ENCODE measurements at places on chromosomes 1 and 21.

DNA sequence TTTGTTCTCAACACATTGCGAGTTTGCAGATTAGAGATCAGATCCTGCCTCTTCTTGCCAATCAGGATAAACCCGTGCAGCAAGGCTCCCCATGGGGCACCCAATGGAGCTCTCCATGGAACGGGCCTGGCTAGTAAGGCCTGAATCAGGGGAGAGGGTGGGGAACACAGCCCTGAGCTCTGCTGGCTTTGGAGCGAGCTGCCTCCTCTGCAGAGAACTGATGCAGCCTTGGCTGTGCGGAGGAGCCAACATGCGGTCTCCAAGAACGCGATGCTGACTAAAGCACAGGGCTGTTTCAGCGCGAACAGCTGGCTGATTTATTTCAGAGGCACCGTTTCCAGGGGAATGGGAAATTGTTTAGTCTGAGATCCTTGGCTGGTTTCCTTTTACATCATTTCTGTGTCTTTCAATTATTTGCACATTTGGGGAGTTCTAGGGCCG lies 139.7 kb downstream of the TSEN15 start:
- DNase-seq: peak; percentile 65

GRCh38 chr1:89760496-89760895 lies 60.3 kb upstream of the LRRC8D start:
- DNase-seq: no peak

DNA sequence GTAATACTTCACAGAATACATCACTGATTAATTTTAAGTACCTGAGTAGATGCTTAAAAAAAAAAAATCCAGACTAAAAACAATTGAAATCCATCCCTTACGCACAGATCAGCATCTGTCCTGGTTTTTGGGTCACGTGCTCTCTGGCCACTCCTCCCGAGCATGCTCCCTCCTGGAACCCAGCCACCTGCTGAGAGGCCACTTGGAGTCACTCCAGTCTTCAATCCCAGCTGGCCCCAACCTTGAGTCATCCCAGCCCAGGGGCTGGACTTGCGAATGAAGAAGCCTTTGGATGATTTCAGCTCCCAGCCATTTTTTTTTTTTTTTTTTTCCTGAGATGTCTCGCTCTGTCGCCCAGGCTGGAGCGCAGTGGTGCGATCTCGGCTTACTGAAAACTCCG lies 8.9 kb downstream of the MAP1LC3C start:
- DNase-seq: peak; percentile 77

DNA sequence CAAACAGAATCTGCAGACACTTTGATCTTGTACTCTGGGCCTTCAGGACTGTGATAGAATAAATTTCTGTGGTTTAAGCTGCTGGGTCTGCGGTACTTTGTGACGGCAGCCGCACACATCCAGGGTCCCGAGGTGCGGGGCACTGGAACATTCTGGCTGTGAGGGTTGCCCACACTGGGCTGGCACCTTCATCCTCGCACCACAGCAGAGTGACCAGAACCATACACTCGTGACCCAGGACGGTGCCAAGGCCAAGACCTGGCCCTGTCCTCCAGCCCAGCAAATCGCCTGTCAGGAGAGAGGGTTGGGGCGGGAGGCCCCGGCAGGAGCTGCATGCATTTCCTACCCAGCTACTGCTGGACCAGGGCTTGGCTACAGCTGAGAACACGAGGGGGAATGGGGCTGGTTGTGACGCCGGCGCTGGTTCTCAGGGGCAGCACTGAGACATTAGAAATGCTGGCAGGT lies 2.6 kb upstream of the FTCD start:
- DNase-seq: no peak

- DNase-seq: no peak
Measured at GRCh38 chr1:1020000-1020404, at the start of gene AGRN. AGRN (plus strand) TSS chr1:1020120; CDS start chr1:1020173, 53 bp downstream.

GRCh38 chr1:2172551-2173146 lies 21.9 kb downstream of the FAAP20 start:
- DNase-seq: no peak

DNA sequence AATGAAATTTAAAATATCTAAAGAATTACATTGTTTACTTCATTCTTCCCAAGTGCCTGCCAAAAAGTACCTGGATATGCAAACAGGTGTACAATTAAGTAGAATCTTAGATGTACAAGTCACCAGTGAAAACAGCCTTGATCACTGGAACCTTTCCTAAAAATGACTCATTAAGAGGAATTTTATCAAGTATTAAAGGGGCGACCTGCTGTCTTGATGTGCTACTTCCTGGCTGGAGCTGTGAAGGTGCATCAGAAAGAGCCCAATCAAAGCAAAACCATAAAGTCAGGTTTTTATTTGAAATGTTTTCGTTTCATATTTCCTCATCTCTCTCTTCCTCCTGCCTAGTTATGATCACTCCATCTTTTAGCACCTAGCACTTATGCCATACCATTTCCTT lies 33.4 kb downstream of the IFI44 start:
- no peak for DNase-seq

- no peak for DNase-seq
Measured at GRCh38 chr1:158681606-158682005, 4.9 kb downstream of the SPTA1 start.

DNA sequence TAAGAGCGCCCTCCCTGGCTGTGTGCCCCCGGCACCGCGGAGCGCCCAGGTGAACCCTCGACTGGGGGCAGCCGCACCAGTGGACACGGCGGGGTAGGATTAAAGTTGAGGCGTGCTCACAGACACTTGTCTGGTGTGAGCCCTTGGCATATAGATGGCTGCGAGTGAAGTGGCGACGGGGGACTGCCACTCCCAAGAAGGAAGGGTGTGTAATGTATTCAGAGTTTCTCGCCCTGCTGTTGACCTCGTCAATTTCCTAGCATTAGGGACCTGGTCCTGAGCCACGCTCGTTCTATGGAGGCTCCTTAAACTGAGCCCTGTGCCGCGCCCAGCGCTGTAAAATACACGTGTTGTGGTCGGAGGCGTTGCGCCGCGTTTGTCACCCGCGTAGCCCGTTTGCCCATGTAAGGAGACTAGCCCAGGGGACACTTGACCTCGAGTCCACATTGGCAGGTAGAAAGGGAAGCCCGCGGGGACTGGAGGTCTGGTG lies 554 bp downstream of the EVA1C start:
- peak; percentile 58 for DNase-seq

GRCh38 chr1:51285055-51285454 lies 45.3 kb downstream of the TTC39A start:
- no peak for DNase-seq

DNA sequence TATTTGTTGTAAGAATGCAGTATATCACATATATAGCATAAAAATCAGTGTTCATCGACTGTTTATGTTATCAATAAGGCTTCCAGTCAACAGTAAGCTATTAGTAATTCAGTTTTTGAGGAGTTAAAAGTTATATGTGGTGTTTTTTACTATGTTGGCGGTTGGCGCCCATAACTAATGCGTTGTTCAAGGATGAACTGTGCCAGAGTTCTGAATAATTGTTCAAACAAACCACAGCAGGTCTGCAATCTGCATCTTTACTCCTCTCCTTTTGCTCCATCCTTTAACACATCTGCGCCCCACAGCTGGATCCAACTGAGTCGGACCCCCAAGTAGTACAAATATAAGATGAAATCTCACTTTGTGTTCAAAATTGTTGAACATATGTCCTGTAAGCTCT lies 836.1 kb downstream of the LTN1 start:
- no peak for DNase-seq
